ENCODE measurements at places on chromosomes 16 and 17.
A peak's percentile ranks its signal among the peaks of the same experiment; 100 is the strongest.

DNA sequence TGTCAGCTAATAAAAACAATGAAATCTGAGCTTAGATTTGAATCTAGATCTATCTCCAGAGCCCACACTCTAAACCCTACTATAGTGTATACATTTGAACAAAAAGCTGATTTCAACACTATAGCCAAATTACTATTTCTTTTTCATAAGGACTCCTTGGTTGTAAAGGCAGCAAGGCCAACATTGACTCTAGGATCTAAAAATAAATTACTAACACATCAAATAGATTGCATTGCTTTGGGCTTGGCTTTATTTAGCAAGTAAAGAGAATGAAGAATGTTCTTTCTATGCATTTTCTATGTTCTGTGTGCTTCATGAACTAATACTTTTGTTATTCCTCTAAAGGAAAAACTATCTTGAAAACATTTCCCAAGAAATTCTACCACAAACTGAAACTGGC is 5.3 kb downstream of the GOSR1 start:
- DNase-seq: no peak

- no peak for DNase-seq
Observed at GRCh38 chr16:55207693-55208428, 116.1 kb upstream of the IRX6 start.

- no peak for DNase-seq
Observed at GRCh38 chr17:1024076-1024475, 27.1 kb downstream of the TIMM22 start.

GRCh38 chr17:50055426-50056216 is at the start of gene ITGA3:
Gene ITGA3, plus strand, starts transcription at chr17:50056110. Its CDS starts 330 bp downstream, at chr17:50056440.
- peak; percentile 66 for DNase-seq

GRCh38 chr17:57256708-57257112 is 387 bp downstream of the MSI2 start:
- DNase-seq: peak; percentile 34

DNA sequence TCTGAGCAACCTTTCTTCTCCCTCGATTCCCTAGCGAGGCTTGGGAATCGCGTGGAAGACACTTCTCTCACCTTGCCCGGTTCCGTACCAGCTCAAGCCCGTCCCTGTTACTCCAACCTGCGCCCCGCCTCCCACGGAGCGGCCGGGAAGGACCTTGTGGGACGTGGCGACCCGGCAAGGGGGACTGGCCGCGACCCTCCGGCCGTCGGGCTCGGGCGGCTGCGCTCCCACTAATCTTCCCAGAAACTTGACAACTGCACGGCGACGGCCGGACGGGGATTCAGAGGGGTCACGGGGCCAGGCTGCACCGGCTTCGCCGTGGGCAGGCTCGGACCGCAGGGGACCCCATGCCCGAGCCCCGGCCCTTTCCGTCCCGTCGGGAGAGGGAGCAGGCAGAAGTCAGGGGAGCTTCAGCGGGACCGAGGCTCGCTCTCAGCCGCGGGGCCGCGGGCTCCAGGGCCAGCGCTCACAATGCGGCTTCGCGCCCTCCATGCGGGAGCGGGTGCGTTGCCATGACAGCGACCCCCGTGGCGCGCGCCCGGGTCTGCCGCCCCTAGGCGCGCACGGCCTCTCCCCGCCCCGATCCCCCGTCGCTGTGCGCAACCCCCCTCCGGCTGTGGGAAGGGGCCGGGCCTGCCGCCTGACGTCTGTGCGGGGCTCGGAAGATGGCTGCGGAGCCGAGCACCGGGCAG is at the start of gene SGSM2:
Gene SGSM2 (plus strand): TSS at position 650 of the 692 bp plus-strand sequence. CDS start 188 bp downstream, outside the sequence.
- DNase-seq: peak; percentile 63

DNA sequence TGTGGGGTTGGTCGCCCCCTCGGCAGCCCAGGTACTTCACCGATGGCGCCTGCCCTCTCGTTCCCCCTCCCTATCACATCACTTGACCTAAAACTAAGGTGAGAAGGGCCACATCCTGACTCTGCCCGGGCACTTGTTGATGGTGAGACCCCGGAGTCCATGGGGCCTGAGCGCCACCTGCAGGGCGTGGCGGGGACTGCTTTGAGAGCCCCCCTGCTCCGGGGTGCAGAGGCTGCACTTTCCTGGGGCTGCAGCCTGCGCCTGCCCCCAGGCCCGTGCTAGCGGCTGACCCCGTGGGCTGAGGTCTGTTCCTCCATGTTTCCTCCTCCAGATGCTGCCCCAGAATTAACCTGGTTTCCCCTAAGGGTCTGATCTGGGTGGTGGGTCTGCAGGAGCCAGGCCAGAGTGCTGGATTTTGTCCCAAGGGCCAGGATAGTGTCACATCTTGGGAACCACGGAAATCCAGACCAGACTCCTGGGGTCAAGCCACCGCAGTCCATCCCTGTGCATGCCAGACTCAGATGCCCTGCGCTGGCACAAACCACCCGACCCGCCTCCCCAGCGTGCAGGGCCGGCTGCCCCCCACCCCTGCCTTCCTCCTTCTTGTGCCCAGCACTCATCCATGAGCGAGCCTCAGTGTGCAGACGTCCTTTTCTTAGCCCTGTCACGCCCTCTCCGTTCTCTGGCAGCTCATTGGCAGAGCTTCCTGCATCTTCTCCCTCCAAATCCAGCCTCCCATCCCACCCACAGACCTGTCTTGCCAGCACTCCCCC is 2.7 kb downstream of the NDUFAF8 start:
- DNase-seq: peak; percentile 47
